ENCODE measurements at places on chromosomes 3 and 15.

GRCh38 chr15:60814062-60814461 lies 335.1 kb upstream of the ICE2 start:
- no peak for DNase-seq

- no peak for DNase-seq
Measured at GRCh38 chr3:194219826-194220410, 84.0 kb downstream of the HES1 start.

- no peak for DNase-seq
Measured at GRCh38 chr15:91369823-91370222, 269.8 kb downstream of the SV2B start.

DNA sequence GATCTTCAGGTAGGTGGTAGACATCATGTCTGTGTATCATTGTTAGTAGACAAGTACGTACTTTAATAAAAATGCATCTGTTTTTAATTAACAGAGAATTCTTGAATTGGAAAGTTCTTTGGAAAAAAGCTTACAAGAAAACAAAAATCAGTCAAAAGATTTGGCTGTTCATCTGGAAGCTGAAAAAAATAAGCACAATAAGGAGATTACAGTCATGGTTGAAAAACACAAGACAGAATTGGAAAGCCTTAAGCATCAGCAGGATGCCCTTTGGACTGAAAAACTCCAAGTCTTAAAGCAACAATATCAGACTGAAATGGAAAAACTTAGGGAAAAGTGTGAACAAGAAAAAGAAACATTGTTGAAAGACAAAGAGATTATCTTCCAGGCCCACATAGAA lies 149.1 kb upstream of the LRRFIP2 start:
- DNase-seq = no peak

DNA sequence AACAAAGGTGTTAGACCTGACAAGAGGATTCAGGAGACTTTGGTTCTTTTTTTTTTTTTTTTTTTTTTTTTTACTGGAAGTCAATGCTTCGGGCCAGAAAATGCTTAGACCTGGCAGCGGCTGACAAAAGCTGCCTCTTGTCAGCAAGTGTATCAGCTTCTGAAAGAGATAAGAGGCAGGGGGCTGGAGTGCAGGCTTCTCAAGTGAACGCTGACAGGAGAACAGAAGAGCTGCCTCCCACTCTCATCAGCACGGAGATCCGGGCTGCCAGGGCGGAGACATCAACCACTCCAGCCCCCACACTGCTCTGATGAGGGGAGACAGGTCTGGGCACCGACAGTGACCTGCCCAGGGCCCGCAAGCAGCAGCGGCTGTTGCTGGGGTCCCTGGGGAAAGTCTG lies 9.4 kb upstream of the SCN5A start:
- DNase-seq = no peak

DNA sequence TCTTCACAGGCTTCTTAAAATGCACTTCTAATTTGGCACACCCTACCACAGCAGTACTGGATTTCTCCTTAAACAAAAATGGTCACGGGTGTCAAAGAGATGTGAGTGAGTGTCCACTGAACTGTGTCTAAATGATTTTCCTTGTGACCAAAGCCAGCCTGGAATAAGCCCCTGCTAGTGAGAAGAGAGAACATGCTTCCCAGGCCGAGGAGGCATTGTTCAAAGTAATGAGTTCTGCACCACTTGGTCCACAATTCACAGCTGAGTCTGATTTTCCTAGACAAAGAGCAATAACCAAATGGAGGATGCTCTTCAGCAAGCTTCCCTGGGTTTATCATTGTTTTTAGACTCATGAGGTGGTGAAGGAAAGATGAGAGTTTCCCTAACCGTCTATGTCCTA lies 3.8 kb downstream of the PLCH1 start:
- no peak for DNase-seq

DNA sequence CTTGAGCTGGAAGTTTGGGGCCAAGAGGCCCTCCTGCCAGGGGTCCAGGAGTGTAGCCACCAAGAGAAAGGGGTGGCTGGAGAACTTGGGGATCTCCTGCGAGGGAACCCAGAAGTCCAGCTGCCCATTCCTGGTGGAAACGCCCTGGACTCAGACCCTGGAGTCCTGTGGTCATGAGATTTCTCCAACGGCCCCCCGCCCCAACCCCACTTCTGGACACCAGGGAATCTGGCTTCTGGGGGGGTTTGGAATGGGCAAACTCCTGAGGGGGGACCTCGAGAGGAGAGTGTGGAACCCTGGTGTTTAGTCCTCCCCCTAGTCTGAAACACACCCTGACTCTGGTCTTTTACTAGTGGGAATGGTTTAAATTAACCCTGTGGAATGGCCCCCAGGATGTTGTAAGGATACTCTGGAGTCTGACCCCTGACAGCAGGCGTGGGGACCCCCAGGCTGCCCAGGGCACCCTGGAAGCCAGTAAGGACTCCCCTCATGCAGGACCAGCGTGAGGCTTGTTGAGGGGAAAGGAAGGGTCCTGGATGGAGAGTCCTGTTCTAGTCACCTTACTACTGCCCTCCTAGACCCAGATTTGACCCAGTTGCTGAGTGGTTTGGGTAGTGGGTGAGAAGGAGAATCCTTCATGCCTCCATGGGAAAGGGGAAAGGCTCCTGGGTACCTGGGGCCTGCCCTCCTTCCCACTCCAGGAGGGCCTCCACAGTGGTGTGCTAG lies 540 bp downstream of the KLHDC8B start:
- DNase-seq = no peak

- DNase-seq = no peak
Measured at GRCh38 chr15:71042356-71042922, 72.8 kb upstream of the THSD4 start.

- no peak for DNase-seq
Measured at GRCh38 chr15:31344266-31344665, 17.6 kb downstream of the KLF13 start.

- no peak for DNase-seq
Measured at GRCh38 chr15:57500256-57500655, 91.4 kb upstream of the MYZAP start.

GRCh38 chr3:143478115-143478693 lies 358.6 kb downstream of the CHST2 start:
- DNase-seq = no peak

- no peak for DNase-seq
Measured at GRCh38 chr3:10356461-10356981, 35.6 kb upstream of the SEC13 start.

DNA sequence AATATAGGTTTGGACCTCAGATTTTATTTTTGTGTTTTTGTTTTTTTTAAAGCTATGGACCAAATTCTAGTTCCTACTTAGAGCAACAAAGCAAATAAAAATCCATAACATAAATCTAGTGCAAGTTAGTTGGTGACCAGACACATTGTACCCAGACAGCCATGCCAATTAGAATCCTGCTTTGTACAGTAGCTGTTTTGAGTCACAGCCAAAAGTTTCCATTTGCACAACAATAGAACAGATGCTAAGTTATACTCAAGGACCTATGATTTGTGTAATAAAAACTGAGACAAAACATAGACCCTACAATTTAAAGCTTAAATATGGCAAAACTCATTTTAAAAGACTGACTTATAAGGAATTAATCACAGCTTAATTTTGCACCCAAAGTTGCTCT lies 513.1 kb upstream of the CBLB start:
- no peak for DNase-seq

- DNase-seq = no peak
Measured at GRCh38 chr3:154119951-154120350, 1.2 kb upstream of the ARHGEF26 start.

DNA sequence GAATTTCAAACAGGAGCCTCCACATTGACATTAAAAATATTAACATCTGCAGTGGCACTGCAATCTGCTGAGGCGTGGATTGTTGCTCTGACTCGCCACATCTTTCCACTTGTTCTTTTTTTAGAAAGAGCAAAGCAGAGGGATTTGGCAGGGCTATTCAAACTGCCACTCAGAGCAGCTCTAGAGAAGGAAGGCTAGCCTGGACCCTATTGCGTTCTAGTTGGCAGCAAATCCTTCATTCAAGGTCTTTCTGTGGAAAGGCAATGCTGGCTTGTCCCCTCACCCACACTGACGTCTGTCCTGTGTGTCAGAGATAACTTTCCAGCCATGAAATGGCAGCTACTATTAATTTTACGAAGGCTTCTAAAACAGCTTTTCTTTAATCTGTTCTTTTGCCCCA lies 483.2 kb upstream of the SGO1 start:
- no peak for DNase-seq

Data from inflammatory macrophage treated with lipopolysaccharide for 1 hour (primary cell).